Activated T-helper 1 cell treated with Interleukin-2 at 50 U/mL for 16 hours (primary cell): ENCODE measurements at places on chromosomes 13 and 19.

- DNase-seq = no peak
These were observed 30.7 kb downstream of the GPR180 start for GRCh38 chr13:94632226-94632980.

- no peak for DNase-seq
These were observed 387.2 kb upstream of the ATXN8OS start for GRCh38 chr13:69720278-69720983.

DNA sequence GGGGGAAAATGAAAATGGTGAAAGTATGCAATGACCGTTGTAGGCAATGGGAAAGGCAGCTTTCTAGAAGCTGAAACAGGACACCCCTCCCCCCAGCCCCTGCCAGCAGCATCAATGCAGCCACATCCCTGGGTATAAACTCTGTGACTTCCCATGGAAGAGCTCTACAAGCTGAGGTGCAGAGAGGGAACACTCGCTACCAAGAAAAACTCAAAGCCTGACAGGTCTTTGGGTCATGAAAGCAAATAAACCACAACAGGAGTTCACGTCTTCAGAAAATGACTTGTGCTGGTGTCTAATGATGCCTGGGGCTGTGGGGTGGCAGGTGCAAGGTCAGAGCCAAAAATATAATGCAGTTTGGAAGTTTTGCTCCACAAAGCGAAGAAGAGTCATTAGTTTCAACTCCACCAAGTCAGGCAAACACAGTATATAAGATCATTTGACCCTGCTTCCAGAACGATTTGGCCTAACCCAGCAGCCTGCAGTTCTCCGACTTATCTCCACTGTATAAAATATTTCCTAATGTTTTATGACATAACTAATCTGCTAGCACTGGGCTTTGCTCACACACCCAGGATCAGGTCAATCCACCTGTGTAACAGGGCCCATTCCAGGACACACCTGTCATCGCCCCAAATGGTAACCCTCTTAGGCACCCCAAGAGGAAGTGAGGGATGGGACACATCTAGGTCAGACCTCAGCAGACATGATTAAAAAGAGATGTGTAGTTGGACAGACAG, 102.1 kb downstream of the IRS2 start:
- DNase-seq = no peak

DNA sequence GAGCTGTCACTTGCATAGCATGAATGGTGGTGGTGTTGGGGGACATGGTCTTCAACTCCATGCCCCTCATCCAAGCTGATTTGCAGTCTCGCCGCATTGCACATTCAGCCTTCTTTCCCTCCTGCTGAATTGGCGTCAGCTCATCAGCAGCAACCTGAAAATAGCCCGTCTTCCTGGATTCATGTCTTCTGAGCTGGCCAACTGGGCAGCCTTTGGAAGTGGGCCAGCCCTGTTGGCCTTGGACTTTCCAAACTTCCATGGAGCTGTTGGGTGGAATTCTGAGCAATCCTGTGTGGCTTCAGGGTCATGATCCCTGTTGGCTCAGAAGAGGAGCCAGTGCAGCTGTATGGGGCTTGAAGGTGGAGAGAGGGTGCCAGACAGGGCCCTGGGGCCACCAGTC, 68.8 kb downstream of the ZNF536 start:
- no peak for DNase-seq

- DNase-seq = no peak
These were observed 48.3 kb downstream of the CRYL1 start for GRCh38 chr13:20477394-20477793.

- no peak for DNase-seq
These were observed 739.9 kb upstream of the PRR20A start for GRCh38 chr13:56400774-56401173.

GRCh38 chr19:3113100-3114017, 19.2 kb downstream of the GNA11 start:
- no peak for DNase-seq

DNA sequence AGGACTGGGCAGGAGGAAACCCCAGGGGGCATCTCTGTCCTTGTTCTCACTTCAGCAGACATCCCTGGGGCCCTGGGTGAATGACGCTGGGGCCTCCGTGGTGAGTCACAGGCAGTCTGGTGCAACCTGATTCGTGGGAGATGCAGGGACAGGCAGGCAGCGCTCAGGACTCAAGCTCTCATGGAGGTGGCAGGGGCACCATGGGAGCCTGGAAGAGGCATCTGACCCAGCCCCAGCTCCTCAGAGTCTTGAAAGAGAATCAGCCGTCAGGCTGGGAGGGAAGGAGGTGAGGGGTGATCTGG, 14.0 kb upstream of the PTOV1 start:
- no peak for DNase-seq

DNA sequence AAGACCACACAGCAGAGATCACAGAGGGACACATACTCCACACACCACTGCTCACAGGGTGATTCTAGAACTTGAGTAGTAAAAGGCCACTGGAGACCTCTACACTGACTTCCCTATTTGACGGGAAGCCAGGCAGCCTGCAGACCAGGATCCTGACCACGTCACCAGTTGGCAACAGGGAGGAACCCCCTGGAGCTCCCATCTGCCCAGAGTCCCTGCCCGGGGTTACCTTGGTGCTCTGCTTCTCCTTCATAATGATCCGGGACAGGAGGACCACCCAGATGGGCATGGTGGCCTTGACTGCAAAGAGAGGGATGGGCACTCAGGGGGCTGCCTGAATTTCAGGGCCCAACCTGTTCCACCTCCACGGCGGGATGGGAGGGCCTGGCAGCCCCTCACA, 932 bp downstream of the SLC35E1 start:
- no peak for DNase-seq

DNA sequence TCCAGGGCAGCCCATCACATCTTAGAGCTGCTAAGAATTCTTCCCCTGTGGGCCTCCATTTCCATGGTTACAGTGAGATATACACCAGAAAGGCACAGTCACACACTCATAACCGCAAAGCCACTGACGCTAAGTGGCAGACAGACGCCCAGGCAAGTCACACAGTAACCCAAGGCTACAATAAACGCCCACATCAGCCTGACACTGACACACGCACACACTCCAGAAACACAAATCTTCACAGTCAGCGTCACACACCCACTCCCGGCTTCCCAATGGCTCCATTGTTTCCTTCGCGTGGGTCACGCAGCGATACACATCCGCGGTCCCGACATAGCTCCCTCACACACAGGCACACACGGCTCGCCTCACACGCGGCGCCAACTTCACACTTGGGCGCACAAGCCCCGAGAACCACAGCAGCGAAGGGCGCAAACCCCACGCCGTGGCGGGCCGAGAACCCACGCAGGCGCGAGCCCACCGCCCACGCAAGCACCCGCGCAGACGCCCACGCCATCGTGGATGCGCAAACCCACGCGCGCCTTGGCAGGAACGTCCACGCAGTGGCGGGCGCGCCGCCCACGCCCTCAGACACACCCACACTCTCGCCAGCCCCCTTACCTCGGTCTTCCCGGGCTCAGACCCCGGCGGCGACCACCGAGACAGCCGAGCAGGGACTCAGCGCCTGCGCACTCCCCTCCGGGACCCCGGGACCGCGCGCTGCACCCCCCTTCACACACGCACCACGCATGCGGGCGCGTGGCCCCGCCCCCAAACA, at the start of gene ZNF667:
TSS of gene ZNF667 (minus strand) at position 695 of the 778 bp plus-strand sequence. CDS start 14,975 bp downstream, outside the sequence.
- no peak for DNase-seq

DNA sequence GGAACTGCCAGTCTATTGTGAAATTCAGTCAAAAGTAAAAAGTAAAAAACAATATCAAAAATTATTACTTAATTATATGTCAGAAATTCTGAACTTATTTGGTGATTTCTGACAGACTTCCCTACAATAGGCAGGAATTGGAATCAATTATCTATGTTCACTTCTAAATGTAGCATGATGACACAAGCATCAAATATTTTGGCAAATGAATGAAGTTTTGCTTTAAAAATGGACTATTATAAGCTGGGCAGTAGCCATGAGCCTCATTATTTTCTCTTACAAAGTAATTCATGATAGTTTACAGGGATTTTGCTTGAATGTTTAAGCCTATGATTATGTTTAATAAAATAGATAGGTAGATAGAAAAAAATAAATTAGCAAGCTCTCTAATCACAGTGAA, 582.6 kb downstream of the SLITRK6 start:
- no peak for DNase-seq

DNA sequence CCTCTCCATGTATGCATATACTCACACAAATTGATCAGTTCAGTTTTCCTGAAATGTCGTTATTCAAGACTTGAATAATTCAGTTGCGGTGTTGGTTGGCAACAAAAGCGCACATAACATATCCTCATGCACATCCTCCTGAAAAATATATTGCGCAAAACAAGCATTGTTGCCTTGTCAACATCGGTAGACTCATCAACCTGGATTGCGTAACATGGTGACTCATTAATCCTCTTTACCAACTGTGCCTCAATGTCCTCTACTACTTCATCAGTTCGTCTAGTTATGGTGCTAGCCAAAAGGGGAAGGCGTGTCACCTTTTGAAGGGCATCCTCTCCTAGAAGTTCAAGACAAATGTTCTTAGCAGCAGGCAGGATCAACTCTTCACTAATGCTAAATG, 357.7 kb downstream of the LMO7 start:
- no peak for DNase-seq

GRCh38 chr13:83955011-83955410, 72.7 kb upstream of the SLITRK1 start:
- DNase-seq = no peak

DNA sequence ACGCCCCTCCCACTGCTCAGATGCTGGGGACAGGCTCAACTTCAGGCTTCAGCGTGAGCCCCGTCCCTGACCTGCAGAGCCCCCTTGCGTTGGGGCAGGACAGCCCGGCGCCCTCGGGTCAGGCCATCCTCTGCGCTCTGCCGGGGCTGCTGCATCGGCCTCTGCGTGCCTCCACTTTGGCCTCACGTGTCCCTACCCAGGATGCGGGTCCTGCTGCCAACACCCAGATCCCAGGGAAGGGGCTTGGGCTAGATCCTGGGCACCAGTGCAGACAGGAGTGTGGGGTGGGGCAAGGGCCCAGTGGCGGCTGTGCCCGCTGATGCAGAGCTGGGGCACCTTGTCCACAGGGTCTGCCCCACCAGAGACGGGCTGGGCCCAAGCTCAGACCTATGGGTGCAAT, 13.0 kb downstream of the CBARP start:
- DNase-seq = no peak
